ENCODE measurements at places on chromosomes 11 and 22.

GRCh38 chr11:86241956-86242535 lies 2.5 kb upstream of the EED start:
- no peak for DNase-seq

GRCh38 chr22:37186228-37186996 lies 1.6 kb downstream of the C1QTNF6 start:
- DNase-seq, result no peak

GRCh38 chr11:35013514-35014233 lies 97.3 kb downstream of the PDHX start:
- DNase-seq, result peak; percentile 32

- no peak for DNase-seq
These were observed 1.3 kb upstream of the ZNF202 start for GRCh38 chr11:123742724-123743120.

GRCh38 chr11:13215149-13215548 lies 62.4 kb upstream of the BMAL1 start:
- DNase-seq, result no peak

DNA sequence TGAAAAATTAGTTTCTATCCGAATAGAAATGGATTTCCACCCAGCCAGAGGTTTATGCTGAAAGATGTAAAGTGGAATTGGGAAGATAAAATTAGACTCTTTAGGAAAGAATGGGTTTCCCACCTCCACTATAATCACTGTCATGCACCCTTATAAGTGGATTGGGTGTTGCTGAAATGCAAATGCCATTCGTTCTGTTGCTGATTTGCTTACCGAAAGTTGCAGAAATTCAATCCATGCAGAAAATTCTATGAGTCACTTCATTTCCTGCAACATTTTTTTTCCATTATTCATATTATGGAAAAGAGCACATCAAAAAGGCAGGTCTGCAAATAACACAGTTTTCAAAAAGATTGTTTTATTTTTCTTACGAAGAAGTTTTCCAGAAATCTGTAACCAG lies 65.6 kb downstream of the LDLRAD3 start:
- DNase-seq, result no peak

DNA sequence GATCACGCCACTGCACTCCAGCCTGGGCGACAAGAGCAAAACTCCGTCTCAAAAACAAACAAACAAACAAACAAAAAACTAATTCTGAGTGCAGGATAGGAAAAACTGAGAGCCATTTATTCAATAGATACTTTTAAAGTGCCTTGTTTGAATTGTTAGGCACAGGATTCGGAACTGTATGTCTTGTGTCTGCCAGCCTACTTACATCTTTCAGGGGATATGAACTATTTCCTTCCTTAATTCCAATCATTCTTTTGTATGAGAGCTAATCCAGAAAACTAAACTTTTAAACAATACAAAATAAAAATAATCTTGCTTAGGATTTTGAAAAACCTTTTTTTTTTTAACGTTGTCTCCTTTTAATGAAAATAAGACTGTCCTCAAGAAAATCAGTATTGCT lies 12.6 kb downstream of the UVRAG start:
- DNase-seq, result no peak

DNA sequence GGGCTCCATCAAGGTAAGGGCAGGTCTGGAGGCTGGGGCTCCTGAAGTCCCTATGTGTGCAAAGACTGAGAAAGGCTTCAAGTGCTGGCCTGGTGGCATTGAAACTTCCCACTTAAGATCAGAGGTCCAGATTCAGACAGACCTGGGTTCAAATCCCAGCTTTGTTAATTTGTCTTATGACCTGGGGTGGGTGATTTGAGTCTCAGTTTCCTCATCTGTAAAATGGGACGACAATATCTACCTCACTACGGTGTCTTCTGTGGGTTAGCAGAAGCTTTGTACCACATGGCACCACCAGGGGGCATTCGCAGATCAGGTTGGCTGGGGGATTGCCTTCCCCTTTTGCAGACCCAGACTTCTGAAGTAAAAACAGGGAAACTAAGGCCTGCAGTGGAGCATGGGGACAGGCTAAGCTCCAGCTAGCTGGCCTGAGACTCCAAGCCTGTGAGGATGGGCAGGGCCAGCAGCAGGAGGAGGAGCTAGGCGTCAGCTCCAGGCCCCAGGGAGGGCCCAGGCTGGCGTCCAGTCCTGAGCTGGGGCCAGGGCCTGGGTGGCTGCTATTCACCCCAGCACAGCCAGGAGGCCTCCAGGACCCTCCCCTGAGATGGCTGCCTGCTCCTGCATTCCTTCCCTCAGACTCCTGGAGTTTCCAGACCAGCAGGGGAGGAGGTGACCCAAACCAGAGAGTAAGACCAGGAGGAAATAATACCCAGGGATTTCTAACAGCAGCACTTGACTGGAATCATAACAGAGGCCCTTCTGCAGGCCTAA lies 1.5 kb downstream of the CASTOR1 start:
- DNase-seq, result peak; percentile 92

DNA sequence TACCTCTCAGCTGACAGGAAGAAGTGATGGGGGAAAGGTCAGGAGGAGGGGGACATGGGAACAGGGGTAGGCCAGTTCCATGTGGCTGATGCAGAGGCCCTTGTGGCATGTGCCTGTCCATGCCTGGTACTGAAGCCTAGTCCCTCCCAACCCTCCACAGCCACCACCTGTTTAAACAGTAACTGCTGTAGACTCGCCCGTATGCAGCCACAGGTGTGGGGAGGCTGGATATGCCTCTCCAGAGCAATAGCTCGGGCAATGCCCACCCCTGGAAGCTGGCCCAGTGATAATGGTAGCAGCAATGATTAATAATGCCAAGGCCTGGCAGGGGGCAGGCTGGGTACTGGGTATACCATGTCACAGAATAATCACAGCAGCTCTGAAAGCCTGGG lies 2.3 kb downstream of the SMTN start:
- DNase-seq, result no peak

GRCh38 chr11:121721961-121722360 lies 269.2 kb upstream of the SORL1-AS1 start:
- DNase-seq, result no peak

DNA sequence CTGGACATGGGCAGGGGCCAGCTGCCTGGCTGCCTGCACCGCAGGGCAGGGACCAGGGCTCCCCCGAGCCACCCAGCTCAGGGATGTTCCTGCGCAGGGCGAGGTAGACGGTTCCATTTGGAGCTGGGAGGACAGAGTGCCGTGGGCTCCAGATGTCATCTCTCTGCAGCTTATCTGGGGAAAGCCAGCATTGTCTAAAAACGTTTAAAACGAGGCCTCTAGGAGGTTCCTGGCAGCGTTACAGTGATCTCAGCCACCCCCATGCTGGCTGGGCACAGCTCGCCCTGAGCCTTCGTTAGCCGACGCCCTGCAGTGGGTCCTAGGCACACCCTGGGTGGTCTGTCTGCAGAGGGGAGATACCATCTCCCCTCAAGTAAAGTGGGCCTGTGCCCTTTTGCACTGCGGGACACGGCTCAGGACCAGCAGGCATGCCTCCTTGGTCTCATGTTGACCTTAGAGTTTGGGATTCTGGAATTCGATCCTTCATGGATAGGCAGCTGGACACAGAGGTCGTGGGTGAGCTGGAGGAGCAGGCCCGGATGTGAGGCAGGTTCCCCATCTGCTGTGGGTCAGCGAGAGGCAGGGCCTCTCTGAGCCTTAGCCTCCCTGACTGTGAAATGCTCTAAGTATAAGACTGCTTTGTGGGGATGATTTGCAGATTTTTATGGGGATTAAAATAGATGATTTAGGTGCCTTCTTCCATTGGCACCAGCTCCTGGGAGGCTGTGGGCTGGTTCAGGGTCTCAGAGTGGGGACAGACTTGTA lies 14.1 kb downstream of the SYNGR1 start:
- no peak for DNase-seq

DNA sequence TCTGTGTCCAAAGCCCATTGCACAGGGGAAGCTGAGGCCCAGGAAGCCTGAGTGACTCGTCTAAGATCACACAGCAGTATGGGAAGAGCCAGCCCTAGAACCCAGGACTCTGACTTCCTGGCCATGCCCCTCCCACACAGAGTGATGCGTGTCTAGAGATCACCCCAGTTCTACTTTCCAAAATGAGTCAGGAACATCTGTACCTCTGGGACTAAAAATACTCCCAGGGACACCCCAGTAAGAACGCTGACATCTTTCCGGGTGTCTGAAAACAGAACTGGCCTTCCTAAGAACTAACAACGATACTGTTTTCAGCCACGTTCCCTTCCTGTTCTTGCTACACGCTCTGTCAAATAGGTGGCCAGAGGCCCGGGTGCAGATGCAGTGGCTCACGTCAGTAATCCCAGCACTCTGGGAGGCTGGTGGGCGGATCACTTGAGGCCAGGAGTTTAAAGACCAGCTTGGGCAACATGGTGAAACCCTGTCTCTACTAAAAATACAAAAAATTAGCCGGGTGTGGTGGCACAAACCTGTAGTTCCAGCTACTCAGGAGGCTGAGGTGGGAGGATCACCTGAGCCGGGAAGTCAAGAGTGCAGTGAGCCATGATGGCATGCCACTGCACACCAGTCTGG lies 21.7 kb upstream of the PDGFB start:
- DNase-seq, result no peak

DNA sequence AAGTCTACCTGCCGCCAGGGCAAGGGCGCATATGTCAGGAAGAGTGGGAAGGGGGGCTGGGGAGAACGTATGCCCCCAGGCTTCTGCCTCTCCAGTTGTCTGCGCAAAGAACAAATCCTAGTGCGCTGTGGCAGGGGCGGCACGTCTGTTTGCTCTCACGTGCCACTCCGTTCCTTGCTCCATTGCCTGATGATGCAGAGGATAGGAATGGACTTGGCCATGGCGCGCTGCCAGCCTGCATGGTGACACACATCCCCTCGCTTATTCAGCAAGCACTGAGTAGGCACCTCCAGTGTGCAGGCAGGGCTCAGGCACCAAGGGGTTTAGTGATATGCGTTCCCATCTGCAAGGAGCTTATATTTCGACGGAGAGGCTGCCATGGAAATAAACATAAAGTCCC lies 45.4 kb upstream of the SLC22A12 start:
- DNase-seq, result no peak

DNA sequence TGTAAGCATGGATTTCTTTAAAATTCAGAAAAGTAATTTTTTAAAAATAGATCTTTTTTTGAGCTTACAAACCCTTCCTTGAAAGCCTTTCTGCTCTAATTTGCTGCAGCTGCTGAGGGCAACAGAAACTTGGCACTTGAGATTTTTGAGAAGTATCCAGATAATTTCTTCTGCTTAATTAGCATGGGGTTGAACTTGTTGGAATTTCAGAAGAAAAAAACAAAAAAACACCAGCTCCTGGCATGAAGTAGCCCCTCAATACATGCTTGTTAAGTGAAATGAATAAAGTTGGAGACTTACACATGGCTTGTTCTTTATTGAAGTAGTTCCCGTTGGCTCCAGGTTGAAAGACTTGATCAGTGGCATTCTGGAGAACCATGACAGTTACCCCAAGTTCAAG lies 331.4 kb upstream of the RAG2 start:
- no peak for DNase-seq

GRCh38 chr11:71542879-71543777 lies 5.1 kb upstream of the KRTAP5-9 start:
- no peak for DNase-seq

- peak; percentile 90 for DNase-seq
These were observed at the start of gene ARVCF for GRCh38 chr22:20016734-20017621. TSS of gene ARVCF (minus strand) at chr22:20016823. CDS start at chr22:19990794, 26,029 bp downstream.

DNA sequence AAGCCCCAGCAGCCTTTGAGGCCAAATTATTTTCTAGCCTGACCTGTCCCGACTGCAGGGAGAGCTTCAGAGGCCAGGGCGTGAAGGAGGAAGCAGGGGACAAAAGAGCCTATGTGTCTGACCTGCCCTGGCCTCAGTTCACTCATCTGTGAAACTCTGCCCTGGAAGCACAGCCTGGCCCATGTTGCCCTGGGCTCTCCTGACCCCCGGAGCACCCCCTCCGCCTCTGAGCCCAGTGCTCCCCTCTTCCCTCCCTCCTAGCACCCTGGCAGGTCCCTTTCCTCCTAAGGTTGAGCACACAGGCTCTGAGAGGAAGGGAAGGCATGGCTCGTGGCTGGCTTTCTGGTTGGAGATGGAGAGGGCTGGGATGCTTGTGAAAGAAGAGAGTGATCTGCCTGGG lies 3.4 kb upstream of the A4GALT start:
- no peak for DNase-seq

GRCh38 chr11:106879832-106880546 lies 138.3 kb downstream of the GUCY1A2 start:
- no peak for DNase-seq

- no peak for DNase-seq
These were observed 46.0 kb downstream of the PPARA start for GRCh38 chr22:46196278-46196677.

GRCh38 chr22:49514211-49514610 lies 313.5 kb downstream of the BRD1 start:
- no peak for DNase-seq

DNA sequence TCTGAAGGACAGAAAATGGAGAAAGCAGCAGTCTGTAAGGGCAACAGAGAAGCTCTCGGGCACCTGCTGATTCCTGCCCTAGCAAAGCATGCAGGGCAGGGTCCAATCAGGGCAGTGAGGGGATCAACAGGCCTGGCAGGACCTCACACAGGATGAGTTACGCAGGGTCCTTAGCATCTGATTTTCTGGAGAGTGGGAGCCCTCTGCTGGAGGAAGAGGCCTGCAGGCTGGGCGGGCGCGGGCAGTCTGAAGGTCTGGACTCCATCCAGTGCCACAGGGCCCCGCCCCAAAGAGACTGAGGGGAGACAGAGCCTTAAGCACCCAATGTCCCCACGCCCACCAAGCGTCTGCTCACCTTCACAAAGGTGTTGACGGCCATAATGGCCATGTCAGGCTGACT lies 28.9 kb downstream of the AP1B1 start:
- DNase-seq, result no peak

DNA sequence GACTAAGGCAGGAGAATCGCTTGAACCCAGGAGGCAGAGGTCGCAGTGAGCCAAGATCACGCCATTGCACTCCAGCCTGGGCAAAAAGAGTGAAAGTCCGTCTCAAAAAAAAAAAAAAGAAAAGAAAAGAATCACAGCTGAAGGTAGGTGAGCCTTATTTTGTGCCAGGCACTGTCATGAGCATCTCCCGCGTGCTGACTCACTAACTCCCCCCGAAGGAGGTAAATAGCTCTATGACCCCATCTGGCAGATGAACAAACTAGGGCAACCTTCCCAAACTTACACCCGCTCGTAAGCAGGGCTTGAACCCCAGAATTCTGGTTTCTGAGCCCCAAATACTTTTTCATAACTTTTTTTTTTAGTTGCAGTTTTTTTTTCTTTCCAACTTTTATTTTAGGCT lies 60.3 kb downstream of the ANO1 start:
- DNase-seq, result no peak

- no peak for DNase-seq
These were observed 9.2 kb downstream of the CRTAM start for GRCh38 chr11:122847466-122847865.

GRCh38 chr11:113334183-113334582 lies 19.8 kb downstream of the TTC12 start:
- no peak for DNase-seq

GRCh38 chr11:74641289-74641688 lies 48.9 kb downstream of the POLD3 start:
- no peak for DNase-seq

- no peak for DNase-seq
These were observed 232.3 kb downstream of the JRKL start for GRCh38 chr11:96622026-96622634.

- DNase-seq, result no peak
These were observed 12.0 kb downstream of the STIM1 start for GRCh38 chr11:3867209-3868091.

Data from activated CD4-positive, alpha-beta T cell treated with anti-CD3 and anti-CD28 coated beads, Interleukin-2, amount 50 U/mL, for 1 hour (primary cell).